Left ventricle myocardium inferior (tissue), 1 donor: ENCODE measurements at places on chromosomes 3 and 15. TPM values are rescaled to one million over a fixed set of nuclear protein-coding genes. Genes with fewer than 3 reads are reported as not detected.

The FAM107A gene
- 115 TPM for total RNA-seq

The GPR27 gene
- total RNA-seq, result 7.3 TPM

DNA sequence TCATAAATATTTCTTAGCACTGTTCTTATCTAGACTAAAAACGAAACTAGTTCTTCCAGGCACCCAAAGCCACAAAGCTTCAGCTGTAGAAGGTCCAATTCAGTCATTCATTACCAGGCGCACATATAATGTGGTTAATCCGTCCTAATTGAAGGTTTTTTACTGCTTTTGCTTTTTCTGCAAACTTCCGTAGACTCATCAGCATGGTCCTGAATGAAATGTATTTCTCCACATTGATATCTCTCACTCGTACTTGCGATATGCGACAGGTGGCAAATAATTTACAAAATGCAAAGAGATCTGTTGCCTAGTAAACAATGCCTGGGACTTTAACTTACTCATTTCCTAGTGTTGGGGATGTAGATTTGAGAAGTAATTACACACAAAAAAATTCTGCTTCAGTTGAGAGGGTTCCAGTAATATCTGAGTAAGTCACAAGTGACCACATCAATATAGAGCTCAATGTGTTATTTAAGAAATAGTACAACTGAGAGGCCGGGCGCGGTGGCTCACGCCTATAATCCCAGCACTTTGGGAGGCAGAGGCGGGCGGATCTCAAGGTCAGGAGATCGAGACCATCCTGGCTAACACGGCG is 75.0 kb upstream of the MBNL1 start:
- DNase-seq, result no peak

- no peak for DNase-seq
Measured at GRCh38 chr3:58507356-58508078, 15.6 kb downstream of the KCTD6 start.

DNA sequence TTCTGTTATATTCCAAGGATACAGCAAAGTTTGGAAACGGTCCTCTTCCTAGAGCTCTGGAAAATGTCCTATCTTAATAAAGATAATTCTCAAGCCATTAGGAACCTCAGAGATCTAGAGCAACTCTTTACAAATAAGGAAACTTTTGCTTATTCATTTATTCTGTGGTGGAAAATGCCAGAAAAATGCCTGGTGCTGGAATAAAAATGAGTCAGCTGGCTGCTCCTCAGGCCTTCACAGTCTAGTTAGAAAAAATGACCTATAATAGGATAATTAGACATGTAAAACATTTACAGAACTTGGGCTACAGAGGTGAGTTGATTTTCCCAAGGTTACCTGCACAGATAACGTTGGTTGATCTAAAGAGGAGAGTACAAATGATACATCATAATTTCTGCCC is 372.5 kb downstream of the NLGN1 start:
- no peak for DNase-seq

GRCh38 chr3:128457937-128458336 is 8.8 kb downstream of the DNAJB8 start:
- DNase-seq, result no peak

The RBPMS2 gene
- total RNA-seq, result 276 TPM

DNA sequence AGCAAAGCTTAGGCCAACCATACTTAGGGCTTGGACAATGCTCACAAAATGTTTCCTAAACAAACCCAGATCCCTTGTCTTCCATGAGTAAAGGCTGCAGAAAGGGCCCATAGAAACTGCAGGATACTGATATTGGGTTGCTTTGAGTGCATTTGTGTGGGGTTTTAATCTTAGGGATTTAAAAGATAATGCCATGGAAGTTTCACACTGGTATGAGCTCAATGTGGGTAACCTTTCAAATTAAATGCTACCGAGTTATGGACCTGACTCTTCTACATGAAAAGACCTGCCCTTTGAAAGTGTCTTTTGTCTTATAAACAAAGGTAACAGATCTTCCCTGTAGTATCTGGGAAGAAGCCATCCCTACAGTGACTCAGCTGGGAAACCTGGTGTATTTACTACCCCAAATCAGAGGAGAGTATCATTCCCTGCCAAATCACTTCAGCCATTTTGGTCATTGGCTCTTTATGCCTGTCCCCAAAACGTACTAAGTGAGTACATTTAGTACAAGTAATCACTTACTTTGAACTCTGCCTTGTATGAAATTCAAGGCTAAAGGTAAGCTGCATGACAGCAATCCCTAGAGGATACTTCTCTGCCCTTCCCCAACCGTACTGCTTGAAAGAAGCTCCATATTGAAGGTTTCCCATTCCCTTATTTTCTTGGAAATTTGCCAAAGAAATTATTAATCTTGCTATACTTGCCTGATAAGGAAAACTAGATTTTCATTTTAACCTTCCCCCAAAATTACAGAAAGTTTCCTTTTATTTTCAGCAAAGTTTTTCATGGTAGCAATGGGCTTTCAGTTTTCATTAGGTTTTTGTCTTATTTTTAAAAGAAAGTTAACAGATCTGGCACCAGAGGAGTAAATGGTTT is 7.2 kb downstream of the TM4SF1 start:
- DNase-seq, result no peak

- DNase-seq, result no peak
Measured at GRCh38 chr3:163722405-163722804, 1355.9 kb downstream of the SI start.
